Left kidney (tissue), 8 donors: ENCODE measurements at places on chromosomes 11 and 22.

DNA sequence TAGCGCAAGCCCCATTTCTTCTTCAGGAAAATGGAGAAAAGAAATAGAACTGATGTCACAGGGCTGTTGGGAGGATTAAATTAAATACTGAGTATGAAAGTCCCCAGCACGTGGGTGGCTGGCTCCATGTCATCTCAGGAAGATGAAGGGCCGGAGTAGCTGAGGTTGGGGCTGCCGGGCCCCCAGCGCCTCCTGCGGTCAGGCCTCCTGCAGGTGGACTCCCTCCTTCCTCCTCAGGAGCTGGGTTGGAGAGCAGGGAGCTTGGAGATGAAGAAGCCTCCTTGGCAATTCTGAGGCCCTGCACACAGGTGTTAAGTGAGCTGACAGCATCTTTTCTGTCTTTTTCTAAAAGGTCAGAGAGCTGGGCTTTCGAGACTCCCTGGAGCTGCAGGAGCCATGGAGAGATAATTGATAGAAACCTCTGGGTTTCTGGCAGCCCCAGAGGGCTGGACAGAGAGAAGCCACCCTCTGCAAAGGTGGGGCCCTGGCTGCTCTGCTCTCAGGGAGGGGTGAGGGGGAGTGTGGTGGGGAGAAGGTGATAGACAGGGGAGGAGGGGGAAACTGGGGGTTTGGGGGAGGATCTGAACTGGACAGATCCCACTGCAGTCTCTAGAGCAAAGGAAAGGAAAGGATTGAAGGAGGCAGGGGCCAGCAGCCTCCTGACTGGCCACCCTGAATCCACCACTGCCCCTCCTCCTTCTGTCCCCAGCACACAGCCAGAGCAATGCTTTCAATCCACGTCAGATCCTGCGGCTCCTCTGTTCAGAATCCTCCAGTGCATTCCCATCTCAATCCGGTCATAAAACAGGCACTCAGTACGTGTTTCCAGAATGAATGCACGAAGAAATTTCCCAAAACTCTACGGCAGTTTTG lies 210.8 kb downstream of the CEP164 start:
- DNase-seq: no peak

DNA sequence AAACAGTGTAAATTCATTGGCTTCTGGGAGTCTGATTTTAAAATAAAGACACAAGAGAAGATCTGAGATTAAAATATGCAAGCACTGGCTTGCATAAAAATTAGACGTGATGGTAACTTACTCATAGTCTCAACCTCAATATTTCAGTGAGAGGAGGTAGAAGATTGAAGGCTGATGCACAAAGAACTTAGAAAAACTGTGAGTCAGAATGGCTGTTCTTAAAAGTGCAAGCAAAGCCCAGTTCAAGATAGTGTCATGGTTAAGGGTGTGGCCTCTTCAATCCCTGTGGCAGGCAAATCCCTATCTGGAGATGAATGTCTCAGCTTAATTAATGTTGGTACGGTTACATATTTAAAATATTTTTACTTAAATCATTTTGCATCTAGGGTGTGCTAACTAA lies 33.6 kb upstream of the FIBIN start:
- DNase-seq: no peak

- DNase-seq: no peak
These were observed 237.6 kb downstream of the ETS1 start for GRCh38 chr11:128349650-128350299.

DNA sequence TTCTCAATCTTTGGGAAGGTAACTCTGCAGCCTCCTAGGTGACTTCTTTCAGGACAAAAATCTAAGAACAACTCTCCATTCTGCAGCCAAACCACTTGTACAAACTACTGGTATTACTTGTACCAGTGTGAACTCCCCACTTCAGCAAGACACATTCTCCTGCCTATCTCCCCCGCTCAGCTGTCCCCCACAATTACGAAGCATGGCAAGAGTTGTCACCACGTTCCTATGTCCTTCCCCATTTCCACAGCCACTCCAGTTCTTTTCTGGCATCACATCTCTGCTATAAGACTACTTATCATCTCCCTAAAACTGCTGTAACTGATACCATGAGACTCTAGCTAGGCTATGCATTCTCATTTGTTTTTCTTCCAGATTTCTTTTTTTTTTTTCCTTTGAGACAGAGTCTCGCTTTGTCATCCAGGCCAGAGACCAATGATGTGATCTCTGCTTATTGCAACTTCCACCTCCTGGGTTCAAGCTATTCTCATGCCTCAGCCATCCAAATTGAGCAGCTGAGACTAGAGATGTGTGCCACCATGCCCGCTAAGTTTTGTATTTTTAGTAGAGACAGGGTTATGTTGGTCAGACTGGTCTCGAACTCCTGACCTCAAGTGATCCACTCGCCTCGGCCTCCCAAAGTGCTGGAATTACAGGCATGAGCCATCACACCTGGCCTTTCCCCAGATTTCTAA lies 71.9 kb upstream of the CDON start:
- DNase-seq: no peak

GRCh38 chr22:42236848-42237247 lies 33.6 kb downstream of the TCF20 start:
- no peak for DNase-seq

DNA sequence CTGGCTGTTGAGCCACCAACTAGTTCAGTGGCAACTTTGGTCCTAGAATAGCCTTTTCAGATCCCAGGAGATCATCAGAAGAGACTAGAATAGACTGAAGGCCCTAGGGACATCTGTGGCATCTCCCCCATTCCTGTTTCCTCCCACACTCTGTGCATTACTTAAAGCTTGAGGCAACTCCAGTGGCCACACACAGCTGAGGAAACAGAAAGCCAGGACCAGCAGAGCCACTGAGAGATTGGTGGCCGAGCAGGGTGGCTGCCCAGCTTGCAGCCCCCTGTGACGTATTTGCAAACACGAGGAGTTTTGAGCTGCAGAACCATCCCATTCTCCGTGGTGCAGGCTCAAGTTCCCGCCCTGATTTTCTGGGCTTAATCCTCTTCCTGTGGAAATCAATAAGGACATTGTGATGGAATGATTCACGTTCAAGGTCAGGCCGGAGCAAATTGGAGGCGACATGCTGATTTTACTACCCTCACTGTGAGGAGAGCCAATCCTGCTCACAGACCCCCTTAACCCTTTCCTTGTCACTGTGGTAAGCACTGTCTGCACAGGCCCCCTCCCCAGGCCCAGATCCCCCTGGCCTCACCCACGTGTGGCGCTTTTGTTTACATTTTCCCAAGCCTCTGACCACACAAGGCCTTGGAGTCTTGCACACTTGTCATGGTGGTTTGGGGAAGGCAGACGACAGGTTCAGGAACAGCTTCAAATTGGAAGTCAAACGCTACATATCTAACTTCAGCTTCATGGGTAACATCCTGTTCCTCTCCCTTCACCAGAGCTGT lies 69.1 kb upstream of the MYOD1 start:
- no peak for DNase-seq

DNA sequence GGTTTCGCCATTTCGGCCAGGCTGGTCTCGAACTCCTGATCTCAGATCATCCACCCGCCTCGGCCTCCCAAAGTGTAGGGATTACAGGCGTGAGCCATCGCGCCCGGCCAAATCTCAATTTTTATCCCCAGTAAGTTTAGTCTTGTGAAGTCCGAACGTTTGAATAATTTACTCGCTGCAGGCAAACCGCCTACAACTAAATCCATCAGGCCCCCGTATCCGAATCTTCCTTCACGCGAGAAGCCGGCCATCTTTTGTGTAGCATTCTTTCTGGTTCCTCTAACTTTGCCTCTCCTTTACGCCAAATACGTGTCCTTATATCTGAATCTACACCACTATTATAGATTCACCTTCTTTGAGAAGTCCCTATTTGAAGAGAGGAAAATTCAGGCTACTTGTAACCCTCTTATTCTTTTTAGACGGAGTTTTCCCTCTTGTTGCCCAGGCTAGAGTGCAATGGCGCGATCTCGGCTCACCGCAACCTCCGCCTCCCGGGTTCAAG lies 581 bp upstream of the EIF3L start:
- no peak for DNase-seq

- no peak for DNase-seq
These were observed 23.4 kb downstream of the KRTAP5-5 start for GRCh38 chr11:1652771-1653540.

DNA sequence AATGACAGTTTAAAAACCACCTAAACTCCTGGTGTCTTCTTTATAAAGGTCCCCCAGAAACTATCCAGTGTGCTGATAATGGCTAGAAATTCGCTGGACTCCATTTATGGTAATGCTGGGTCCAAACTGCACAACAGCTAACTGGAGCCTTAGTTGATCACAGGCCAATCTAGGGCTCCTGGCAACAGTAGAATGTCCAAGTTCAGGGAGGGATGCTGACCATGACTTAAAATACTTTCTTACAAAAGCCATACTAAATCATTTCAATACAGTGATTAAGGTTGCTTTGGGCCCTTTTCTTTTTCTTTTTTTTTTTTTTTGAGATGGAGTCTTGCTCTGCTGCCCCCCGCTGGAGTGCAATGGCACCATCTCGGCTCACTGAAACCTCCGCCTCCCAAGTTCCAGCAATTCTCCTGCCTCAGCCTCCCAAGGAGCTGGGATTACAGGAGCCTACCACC lies 14.5 kb upstream of the GAB2 start:
- DNase-seq: no peak

DNA sequence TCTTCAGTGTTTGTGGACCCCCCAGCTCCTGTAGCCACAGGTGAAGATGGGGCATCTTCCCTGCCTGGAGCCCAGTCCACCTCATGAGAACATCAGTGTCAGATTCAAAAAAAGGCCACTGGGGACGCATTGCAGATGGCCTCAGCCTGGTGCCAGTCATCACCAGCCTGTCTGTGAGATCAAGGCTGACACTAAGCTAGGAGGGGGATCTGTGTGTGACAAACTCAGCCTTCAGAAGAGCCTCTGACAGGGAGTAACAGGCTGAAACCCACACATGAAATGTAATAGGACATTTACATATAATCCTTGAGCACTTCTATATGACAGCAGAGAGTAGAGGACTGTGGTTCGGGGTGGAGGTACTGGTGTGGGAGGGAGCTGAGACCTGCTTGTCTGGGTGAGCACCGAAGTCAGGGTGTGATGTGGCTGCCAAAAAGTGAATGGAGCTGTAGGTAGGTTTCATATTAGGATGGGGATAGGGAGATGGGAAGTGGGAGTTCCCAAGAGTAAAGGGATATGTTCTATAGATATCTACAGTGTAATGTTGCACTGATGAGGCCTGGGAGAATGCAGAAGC lies 20.5 kb upstream of the CCDC134 start:
- DNase-seq: no peak

GRCh38 chr11:48073031-48073861 lies 92.9 kb downstream of the PTPRJ start:
- DNase-seq: no peak

GRCh38 chr22:31046539-31047226 lies 34.4 kb upstream of the SMTN start:
- DNase-seq: peak; percentile 84

GRCh38 chr11:17368551-17368950 lies 17.0 kb downstream of the NCR3LG1 start:
- no peak for DNase-seq

GRCh38 chr11:101860696-101861427 lies 53.9 kb upstream of the CEP126 start:
- DNase-seq: no peak

DNA sequence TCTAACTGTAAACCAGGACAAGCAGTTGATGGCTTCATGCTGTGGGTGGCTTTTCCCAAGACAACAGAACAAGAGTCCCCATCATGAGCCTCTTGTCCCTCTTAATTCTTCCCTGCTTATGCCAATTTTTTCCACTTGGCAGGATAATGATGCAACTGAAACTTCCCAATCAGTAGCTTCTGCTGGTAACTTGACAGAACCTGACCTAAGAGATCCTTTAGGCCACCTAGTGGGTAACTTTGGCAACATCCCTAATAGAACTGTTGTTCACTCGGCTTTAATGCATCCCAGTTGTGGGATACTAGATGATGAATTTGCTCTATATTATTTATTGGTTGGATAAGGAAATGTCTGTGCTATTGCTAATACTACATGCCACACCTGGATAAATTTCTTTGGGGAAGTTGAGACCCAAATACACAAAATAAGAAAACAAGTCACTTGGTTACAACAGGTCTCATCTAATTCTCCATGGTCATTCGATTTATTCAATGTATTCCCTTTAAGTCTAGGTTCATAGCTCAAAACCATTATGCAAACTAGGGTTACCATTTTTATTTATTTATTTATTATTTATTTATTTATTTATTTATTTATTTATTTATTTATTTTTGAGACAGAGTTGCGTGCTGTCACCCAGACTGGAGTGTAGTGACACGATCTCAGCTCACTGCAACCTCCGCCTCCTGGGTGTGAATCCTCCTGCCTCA lies 41.4 kb upstream of the NFAM1 start:
- DNase-seq: peak; percentile 53

DNA sequence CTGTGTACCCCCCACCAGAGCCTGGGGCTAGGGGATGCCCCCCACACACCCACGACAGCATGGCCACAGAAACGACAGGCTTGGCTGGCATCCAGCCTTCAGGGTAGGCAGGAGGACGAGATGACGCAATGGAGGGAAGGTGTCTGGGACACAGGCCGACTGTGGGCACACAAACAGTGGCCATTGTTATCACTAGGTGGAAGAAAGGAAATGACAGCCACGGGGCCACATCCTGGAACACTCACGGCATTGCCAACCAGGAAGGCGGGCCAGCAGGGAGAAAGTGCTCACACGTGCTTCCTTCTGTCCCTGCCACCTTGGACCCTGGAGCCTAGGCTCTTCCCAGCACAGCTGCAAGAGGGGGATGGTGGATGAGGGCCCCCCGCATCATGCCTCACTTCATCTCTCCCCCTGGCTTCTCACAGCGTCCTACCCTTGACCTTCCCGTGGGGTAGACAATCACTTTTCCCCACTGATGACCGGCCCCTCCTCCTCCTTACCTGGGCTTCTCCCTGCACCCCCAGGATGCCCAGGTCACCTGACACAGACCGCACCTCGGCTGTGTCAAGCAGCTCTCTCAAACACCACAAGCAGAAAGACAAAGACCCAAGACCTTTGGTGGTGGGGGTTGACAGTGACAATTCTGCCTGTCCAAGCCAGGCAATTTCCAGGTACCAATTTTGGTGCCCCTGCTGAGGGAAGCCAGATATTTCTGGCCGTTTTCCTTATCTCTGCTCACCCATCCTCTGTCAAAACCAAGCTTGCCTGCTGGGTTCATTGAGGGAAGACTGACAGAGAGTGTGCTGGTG lies 8.6 kb downstream of the PLA2G6 start:
- no peak for DNase-seq

DNA sequence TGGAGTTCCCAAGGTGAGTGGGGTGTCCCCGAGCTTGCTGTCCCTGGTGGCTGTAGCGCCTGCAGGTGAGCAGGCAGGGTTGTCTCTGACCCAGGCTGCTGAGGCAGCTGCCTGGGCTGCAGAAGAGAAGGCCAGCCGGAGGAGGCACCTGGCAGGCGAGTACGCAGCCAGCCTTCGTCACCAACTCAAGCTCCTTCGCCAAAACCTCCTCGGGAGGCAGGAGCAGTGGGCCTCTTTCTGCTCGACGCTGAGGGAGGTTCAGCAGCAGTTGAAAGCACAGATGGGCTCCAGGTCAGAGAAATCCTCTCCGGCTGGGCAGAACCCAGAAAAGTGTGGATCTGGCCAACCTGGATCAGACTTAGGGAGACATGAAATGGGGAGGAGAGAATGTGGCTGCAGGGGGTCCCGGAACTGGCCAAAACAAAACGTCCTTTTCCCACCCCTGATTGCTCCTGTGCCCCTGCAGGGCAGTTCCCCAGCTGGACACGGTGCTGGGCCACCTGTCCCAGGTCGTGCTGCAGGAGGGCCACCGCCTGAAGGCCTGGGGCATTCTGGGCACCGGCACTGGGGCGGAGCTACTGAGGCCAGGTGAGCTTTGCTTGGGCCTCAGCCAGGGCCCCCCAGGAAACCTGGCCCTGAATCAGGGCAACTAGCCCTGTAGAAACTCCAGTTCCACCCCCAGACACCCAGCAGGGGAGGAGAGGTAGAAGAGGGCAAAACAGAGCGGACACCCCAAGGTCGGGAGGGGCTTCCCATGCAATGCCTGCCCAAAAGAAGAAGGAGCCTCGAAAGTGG lies 56.7 kb downstream of the BTG4 start:
- no peak for DNase-seq
